ENCODE measurements at places on chromosomes 16 and 17. TPM values are rescaled to one million over a fixed set of nuclear protein-coding genes. Genes with fewer than 3 reads are reported as not detected.
A peak's percentile ranks its signal among the peaks of the same experiment; 100 is the strongest.

- peaks cover 12% of the 10 kb centered on the region for H3K4me1 ChIP-seq
- no peak overlapping the region for H3K27ac ChIP-seq
- no peaks in the 10 kb centered on the region for H3K27me3 ChIP-seq
- H3K36me3 ChIP-seq: peaks cover 4% of the 10 kb centered on the region
Measured at GRCh38 chr17:32780721-32781120, 96.2 kb downstream of the MYO1D start.

DNA sequence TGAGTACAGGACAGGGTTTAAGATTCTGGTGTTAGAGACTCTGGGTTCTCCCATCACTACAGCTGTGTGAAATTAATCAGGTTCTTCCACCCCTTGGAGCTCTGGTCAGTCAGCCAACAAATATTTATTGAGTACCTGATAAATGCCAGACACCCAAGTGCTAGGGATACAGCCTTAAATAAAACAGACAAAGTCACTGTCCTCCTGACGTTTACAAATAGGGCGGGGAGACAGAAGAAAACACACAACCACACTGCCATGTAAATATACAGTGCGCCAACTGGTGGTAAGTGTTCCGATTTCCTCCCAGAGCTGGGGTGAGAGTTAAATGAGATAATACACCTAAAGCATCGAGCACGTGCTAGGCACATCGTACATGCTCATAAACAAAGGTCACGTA, 121.0 kb downstream of the COPRS start:
- DNase-seq: no peak
- H3K36me3 ChIP-seq: no peaks in the 10 kb centered on the region
- peak overlapping the region; percentile 92 for H3K27ac ChIP-seq
- no peaks in the 10 kb centered on the region for H3K27me3 ChIP-seq
- no peak overlapping the region for H3K4me3 ChIP-seq

- peaks cover 20% of the 10 kb centered on the region for H3K4me1 ChIP-seq
- no peaks in the 10 kb centered on the region for H3K27me3 ChIP-seq
- DNase-seq: no peak
- H3K27ac ChIP-seq: no peak overlapping the region
Measured at GRCh38 chr17:68441070-68441770, 16.1 kb downstream of the WIPI1 start.

DNA sequence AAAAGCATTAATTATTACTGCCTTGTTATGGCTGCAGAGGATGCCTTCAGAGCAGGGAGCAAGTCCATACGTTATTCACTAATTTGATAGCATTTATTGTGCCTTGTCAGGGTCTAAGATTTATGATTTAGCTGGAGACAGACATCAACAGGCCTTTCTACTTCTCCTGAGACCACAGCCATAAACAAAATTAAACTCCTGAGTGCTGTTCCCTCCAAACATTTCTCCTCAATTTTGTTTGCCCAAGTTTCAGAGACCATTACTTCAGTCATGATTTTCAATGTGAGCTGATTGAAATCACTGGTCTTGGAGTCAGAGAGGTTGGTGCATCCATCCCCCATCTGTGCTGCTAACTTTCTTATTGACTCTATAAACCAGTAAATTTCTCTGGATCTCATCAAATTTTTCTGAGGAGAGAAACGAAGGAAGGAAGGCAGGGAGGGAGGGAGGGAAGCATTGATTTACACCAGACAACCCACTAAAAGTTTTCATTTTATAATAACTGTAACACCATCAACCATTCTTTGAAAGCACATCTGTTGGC, 423.6 kb upstream of the CDH11 start:
- H3K4me3 ChIP-seq: no peak overlapping the region
- H3K4me1 ChIP-seq: peaks cover 54% of the 10 kb centered on the region
- no peaks in the 10 kb centered on the region for H3K27me3 ChIP-seq
- no peaks in the 10 kb centered on the region for H3K36me3 ChIP-seq

GRCh38 chr17:49180303-49180702, 30.1 kb downstream of the GNGT2 start:
- no peaks in the 10 kb centered on the region for H3K4me1 ChIP-seq
- no peak overlapping the region for H3K27ac ChIP-seq
- peak; percentile 74 for DNase-seq
- H3K36me3 ChIP-seq: no peaks in the 10 kb centered on the region

DNA sequence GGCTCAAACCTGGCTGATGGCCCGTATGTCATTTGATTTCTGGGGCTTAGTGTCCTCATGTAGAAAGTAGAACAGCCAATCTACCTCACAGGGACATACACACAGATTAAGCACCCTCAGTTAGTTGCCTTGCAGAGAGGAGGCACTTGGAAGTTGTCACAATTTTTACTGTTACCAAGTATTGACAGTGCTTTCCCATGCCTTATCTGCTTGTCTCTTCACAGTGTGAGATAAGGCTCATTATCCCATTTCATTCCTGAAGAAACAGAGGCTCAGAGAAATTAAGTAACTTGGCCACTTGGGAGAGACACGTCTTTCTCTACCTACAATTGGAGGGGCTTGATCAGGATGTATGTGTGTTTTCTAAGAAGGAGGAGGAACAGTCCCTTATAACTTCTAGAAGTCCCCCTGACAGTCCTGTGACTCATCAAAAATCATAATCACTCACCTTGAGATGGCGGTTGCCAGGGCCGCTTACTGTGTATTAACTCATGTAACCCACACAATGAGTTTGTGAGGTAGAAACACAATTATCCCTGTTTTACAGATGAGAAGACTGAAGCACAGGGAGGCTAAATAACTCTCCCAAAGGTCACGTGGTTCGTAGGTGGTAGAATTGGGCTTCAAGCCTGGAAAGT, 56.9 kb upstream of the LHX1 start:
- no peak overlapping the region for H3K27ac ChIP-seq
- no peak overlapping the region for H3K4me3 ChIP-seq
- peaks cover 15% of the 10 kb centered on the region for H3K27me3 ChIP-seq
- no peaks in the 10 kb centered on the region for H3K4me1 ChIP-seq
- no peak for DNase-seq
- no peaks in the 10 kb centered on the region for H3K36me3 ChIP-seq

The HSD17B1 gene
- 3.0 TPM for polyA plus RNA-seq

The OSGIN1 gene
- polyA plus RNA-seq: 6.3 TPM

The TLCD2 gene
- 2.4 TPM for polyA plus RNA-seq

The GGT6 gene
- polyA plus RNA-seq: not detected

The KRT15 gene
- 2.7 TPM for polyA plus RNA-seq

The SNF8 gene
- 176 TPM for polyA plus RNA-seq

The FUS gene
- 154 TPM for polyA plus RNA-seq

The CHST6 gene
- polyA plus RNA-seq: 0.10 TPM

The PRDM7 gene
- polyA plus RNA-seq: not detected

The MFAP4 gene
- polyA plus RNA-seq: 155 TPM

The LRRC75A gene
- 0.54 TPM for polyA plus RNA-seq

Data from GM23248 (cell line).